ENCODE measurements at places on chromosomes 2 and 18. TPM values are rescaled to one million over a fixed set of nuclear protein-coding genes. Genes with fewer than 3 reads are reported as not detected.

The ZNF516 gene
- 24.5 TPM for total RNA-seq

The EVX2 gene
- total RNA-seq = not detected

The VSNL1 gene
- 8.7 TPM for total RNA-seq

The PDE1A gene
- total RNA-seq = 0.64 TPM

The PTPRN gene
- 2.2 TPM for total RNA-seq
